ENCODE measurements at places on chromosomes 13 and 19.

DNA sequence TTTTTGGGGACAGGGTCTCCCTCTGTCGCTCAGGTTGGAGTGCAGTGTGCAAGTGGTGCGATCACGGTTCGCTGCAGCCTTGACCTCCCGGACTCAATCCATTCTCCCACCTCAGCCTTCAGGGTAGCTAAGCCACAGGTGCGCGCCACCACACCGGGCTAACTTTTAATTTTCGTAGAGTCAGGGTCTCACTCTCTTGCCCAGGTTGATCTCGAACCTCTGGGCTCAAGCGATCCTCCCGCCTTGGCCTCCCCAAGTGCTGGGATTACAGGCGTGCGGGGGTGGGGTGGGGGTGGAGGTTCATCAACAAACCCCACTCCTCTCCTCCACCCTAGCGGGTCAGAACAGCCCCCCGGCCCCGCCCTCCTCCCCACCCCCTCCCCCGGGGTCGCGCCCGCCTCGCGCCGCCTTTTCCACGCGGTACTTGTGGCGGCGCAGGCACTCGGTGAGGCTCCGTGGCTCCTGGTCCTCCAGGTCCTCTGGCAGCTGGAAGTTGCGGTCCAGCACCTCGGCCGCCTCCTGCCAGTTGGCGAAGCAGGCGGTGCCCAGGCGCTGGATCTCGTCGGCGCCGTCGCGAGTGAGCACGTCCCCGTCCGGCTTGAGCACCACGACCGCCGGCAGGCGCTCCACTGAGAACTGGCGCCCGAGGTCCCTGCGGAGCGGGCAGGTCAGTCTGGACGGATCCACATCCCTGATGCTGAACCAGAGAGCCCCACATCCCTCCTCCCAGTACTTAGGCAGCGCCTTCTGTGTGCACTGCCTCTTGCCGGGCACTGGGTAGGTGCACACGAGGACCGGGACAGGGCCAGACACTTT, 5.2 kb downstream of the NXNL1 start:
- DNase-seq: no peak

DNA sequence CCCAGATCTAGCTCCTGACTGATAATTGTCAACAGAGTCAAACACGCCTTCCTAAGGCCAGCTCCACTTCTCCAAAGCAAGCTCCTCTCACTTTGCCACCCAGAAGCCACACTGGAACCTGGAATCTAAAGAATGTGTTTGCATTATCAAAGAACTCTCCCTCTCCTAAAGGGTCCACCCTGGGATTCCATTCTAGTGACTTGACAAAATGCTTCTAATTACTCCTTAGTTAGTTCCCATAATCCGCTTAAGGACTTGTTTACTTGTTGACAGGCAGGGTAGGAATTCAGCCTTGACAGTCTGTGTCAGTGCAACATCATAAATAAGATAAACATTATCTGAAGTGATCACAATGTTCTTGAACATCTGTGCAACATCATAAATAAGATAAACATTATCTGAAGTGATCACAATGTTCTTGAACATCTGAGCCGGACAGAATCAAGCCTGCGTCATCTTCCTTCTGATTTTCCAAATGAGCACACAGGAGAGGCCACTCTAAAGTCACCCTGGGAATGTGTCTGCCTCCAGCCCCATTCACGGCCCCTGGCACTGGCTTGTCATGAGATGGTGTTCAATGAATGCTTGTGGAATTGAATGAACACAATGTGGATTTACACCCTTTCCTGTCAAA, 512.1 kb downstream of the IRS2 start:
- DNase-seq: no peak

DNA sequence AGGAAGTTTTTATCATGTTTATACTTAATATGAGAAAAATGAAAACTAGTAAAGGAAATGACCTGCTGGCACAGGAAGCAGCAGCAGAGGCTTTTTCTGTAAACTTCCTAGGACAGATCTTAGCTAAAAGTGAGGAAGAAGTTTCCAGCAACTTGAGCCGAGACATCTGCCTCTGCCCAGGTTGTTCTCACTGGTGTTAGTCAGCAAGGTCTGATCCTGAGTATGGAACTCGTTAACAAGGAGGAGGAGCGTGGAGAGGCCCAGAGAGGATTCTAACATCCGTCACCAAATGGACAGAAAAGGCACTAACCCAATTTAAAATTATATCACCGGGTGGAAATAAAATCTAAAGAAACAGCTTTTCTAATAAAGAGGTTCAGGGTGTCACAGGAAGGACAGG, 43.6 kb downstream of the PHF11 start:
- no peak for DNase-seq

DNA sequence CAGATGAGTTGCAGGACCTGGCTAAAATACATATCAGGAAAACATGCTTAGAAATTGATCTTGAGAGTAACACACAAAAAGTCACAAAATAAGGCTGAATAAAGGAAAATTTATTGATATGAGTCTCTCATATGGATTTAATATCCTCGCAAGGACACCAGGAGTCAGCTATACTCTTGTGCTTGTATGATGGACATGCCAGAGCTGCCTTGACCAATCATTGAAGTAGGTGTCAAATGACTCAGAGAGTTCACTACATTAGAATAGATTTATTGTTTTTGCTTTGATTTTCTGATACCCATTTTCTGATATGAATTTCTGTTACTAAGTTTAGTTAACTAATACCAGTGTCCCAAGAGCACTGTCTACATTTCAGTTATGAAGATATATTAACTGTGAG, 37.4 kb upstream of the CSNK1A1L start:
- DNase-seq: no peak

All from GM18507 (cell line).